ENCODE measurements at places on chromosomes 13 and 19. TPM values are rescaled to one million over a fixed set of nuclear protein-coding genes. Genes with fewer than 3 reads are reported as not detected.

Gene RNF113B
- total RNA-seq = not detected

Gene ZNF563
- 6.2 TPM for total RNA-seq

Gene LSR
- 0.63 TPM for total RNA-seq

Gene IL11
- 0.40 TPM for total RNA-seq

Gene URAD
- not detected for total RNA-seq

Gene FUZ
- 38.3 TPM for total RNA-seq

- no peaks in the 10 kb centered on the region for H3K27me3 ChIP-seq
- H3K4me3 ChIP-seq = no peak overlapping the region
- H3K4me1 ChIP-seq = no peaks in the 10 kb centered on the region
- H3K27ac ChIP-seq = no peak overlapping the region
- DNase-seq = no peak
Observed at GRCh38 chr13:111316161-111316730, 4.2 kb upstream of the TEX29 start.

DNA sequence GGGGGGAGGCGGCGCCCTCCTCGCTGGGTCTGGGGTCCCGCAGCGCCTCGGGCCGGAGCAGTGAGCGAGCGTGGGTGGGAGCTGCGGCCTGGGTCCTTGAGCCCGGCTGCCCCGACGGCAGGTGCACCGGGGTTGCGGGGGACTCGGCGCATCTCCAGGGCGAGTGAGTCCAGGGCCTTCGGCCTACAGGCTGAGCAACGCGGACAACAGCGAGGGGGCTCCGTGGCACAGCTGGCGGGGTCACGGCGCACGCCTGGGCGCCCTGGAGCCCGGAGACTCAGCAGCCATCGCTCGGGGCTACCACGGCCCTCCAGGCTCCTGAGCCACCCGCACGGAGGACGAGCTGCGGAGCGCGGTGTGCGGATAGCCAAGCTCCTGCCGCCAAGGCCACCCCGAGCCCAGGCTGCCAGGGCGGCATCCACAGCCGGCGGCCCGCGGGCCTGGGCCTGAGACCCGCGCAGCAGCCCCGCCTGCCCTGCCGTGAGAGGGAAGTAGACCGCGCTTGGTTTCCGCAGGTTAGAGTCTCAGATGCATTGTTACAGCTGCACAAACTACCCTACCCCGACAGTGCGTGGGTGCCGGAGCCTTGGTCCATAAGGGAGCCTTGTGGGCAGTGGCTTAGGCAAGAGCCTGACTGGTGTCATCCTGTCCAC lies 253.9 kb upstream of the SGCG start:
- no peaks in the 10 kb centered on the region for H3K27me3 ChIP-seq
- H3K4me3 ChIP-seq = no peak overlapping the region
- H3K36me3 ChIP-seq = no peaks in the 10 kb centered on the region
- no peak overlapping the region for H3K27ac ChIP-seq
- DNase-seq = no peak
- H3K4me1 ChIP-seq = no peaks in the 10 kb centered on the region

GRCh38 chr13:41599619-41600018 lies 142.3 kb downstream of the RGCC start:
- H3K27ac ChIP-seq = no peak overlapping the region
- no peaks in the 10 kb centered on the region for H3K27me3 ChIP-seq
- no peak overlapping the region for H3K4me3 ChIP-seq
- DNase-seq = no peak

DNA sequence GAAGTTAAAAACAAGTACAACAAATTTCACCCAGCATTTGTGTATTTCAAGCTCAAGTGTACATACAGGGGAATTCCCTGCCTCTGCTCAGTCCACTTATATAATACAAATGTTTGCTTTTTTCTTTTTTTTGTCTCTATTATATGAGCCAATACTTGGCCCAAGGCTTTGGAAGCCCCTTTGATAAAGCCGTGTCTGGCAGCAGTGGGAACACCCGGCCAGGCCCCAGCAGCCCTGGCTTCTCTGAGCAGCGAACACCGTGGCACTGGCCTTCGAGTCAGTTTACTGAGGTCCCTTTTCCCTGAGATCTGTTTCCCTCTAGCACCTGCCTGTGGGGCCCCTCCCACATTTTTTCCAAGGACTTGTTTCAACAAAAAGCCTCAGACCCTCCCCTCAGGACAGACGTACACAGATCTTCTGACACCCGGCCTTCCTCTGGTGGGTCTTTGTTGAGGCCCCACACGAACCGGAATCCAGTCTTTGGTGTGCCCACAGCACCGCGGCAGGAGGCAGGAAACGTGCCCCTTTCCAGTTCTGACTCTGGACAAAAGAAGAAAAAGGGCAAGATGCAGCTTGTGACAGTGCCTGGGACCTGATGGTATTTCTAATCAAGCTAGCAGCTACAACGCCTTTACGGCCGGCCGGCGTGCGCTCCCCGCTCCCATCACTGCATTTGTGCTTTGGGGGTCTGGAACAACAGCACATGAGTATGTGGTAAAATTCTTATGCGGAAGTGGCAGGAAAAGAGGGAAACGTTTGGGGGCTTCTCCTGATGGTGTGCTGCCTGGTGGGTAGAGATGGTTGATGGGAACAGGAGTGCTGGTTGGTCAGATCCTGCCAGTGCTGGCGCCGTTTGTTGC lies 13.8 kb downstream of the SIPA1L3 start:
- DNase-seq = no peak
- H3K36me3 ChIP-seq = peaks cover 50% of the 10 kb centered on the region
- H3K4me3 ChIP-seq = no peak overlapping the region
- H3K4me1 ChIP-seq = peaks cover 48% of the 10 kb centered on the region
- H3K27ac ChIP-seq = peak overlapping the region; percentile 73

DNA sequence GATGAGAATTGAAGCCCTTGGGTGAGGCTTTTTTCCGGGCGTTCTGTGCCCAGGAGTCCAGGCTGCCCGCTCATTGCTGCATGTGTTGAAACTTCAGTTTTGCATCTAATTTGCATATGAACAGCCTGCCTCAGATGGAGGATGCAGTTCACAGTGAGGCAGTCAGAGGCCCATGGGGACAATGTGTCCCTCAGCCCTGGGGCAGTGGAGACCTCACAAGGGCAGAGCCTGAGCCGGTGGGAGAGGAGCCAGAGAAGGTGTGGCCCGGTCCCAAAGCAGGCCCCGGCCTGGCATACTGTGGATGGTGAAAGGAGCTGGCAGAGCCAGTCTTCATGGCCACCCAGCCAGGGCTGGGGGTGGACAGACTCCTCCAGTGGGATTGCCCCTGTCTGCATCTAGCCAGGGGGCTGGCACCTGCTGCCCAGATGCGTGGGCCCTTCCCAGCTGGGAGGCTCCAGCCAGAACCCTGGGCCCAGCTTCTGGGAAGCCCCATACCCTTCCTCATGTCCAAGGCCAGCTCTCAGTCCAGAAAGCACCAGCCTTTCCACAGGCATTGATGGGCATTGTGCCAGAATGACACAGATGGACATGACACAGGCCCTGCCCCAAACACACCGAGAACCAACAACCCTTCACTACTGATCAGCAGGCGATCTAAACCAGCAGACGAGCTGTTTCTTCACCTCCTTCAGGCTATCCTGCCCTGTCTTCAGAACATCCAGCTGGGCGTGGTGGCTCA lies 32.9 kb upstream of the KCTD15 start:
- H3K27me3 ChIP-seq = no peaks in the 10 kb centered on the region

DNA sequence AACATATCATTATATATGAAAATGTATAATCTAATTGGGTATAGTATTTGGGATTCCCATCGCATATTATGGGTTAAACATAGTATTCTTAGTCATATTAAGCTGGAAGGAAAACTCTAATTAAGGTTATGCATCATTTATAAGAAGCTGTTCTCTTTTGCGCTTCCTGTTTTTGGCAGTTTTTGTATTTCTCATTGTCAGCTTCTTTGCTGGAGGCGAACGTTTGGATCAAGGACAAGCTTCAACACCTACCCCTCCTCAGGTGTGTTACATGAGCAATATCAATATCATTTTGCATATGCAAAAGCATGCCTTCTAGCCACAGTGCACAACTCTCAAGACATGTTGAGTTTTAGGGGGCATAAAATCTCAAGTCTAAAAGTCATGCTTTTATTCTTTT lies 439.8 kb downstream of the TDRD3 start:
- no peaks in the 10 kb centered on the region for H3K4me1 ChIP-seq
- DNase-seq = no peak
- no peak overlapping the region for H3K27ac ChIP-seq
- no peaks in the 10 kb centered on the region for H3K27me3 ChIP-seq

DNA sequence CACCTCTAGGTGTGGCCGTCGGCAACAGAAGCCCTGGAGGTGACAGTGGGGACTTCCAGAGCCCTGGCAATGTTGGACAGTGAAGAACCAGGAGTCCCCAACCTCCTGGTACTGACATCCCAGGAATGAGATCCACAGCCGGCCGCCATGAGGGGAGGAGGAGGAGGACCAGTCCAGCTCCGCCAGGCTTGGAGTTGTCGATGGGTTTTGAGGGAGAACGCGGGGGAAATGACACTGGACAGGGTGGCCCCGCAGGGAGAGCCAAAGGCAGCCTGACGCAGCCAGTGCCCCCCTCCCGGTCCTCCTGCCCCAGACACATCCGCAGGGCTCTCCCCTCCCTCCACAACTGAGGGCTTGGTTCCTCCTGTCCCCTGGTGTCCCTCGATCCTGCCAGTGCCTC lies 57.9 kb downstream of the SPACA7 start:
- no peaks in the 10 kb centered on the region for H3K4me1 ChIP-seq
- H3K27me3 ChIP-seq = 0 out of 2 replicates have a peak, but pooled peaks cover 3% of the 10 kb centered on the region
- H3K27ac ChIP-seq = no peak overlapping the region
